ENCODE measurements at places on chromosomes 12 and 14.

DNA sequence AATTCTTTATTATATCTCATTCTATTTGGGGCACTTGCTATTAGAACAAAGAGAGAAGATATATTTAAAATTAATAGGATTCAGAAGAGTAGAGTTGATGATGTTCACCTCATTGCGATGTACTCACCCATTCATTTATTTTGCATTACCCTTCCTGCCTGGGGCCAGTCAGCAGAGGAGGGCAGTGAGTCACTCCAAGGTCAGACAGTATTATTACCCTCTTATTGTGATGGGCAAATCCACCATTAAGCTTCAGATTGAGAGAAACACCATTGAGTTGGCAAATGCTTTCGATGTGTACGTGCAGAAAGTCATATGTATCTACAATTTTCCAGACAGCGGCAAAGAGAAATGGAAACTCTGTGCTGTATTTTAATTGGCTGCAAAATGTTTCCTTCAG, 134.2 kb downstream of the BICD1 start:
- no peak for DNase-seq

DNA sequence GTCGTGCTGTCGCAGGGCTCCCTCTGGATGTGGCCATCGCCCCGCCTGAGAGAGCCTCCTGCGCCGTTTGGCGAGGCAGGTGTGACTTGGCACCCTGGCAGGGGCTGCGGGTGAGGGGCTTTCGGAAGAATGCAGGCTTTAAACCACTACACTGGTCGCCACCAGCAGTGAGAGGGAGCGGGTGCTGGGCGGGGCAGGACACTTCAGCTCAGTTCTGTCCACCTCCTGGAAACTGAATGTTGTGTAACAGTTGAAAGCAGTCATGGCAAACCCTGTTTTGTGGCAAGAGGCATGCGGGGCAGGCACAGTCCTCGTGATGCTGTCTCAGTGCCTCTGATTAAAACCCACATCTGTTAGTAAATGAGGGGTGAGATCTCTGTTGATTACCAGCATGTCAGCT, 55.9 kb downstream of the AACS start:
- no peak for DNase-seq

DNA sequence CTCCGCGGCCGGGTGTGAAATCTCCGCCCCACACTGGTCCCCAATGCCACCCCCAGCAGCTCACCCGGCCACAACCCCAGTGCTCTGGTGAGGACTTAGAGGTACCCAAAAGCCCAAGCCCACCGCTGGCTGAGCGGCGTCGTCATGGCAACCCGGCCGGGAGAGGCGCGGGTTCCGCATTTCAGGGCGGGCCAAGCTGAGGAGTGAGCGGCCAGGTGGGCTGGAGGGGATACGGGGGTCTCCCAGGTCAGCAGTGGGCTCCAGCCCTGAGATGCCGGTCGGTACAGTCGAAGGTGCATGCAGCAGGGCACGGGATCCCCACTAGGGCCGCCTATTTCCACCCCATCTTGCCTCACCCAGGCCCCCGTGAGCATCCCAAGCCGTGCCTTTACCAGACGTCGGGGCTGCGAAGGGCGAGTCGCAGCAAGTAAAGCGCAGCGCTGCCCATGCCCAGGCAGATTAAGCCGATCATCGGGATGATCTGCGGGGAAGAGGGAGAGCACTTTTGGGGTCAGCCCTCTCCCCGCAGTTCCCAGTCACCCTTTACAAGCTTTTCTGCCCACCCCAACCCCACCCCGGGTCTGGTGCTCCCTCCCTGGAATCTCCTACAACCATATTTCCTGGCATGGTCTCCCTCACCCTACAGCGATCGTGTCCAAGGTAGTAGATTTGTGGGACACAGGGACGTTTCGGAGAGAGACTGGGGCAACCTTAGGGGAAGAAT, 6.9 kb downstream of the SHMT2 start:
- DNase-seq: no peak

GRCh38 chr14:102221026-102221425, 81.3 kb downstream of the WDR20 start:
- no peak for DNase-seq

DNA sequence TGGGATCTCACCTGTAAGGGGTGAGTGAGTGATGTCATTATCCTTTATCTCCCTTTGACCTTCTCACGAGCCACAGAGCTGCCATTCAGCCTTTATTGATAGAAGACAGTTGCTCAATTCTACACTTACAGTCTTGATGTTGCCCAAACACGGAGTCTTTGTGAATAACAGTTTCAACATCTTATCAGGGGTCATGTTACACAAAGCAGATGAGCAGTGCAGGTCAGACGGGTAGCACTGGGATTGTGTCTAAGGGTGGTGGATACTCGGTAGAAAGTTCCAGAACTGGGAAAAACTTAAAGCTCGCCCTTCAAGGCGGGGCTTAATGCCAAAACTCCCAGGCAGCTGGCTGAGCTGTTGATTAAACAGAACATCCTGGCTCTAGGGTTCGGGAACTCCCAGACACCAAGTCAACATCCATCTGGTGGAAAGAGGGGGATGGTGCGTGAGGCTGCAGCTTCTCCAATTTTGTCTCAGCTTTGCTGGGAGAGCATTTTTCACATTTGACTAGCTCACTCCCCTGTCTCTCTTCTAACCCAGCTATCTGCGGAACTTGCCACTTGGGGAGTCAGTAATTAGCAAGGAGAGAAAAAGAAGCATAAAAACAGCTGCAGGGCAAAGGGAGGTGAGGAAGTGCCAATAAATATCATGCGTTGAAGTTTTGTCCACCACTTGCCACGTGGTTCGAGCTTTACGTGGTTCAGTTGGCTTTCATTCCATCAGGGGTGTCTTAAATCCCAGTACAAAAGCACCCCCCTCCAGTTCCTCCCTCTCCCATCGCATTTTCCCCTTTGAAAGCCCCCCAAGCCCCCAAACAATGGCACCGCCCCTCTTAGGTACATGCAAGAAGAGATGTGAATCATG, 31.0 kb downstream of the FOXN4 start:
- no peak for DNase-seq

- DNase-seq: no peak
These were observed 3.3 kb downstream of the ENO2 start for GRCh38 chr12:6917491-6918231.

DNA sequence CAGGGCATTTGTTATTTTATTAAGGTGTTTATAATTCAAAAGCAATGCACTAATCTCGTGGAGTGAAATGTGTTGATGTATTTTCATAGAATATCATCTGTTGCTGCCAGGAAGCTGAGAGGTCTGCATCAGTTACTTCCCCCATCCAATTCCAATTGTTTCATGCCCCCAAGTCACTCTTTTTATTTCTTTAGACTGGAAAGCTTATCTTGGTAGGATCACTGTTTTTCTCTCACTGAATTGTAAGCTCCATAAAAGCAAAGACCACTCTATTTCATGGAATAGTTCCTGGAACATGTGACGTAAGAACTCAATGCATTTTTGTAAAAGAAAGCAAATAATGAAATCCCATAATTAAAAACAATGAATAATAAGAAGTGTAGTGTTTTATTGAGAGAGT, 420.2 kb downstream of the TRHDE start:
- no peak for DNase-seq

DNA sequence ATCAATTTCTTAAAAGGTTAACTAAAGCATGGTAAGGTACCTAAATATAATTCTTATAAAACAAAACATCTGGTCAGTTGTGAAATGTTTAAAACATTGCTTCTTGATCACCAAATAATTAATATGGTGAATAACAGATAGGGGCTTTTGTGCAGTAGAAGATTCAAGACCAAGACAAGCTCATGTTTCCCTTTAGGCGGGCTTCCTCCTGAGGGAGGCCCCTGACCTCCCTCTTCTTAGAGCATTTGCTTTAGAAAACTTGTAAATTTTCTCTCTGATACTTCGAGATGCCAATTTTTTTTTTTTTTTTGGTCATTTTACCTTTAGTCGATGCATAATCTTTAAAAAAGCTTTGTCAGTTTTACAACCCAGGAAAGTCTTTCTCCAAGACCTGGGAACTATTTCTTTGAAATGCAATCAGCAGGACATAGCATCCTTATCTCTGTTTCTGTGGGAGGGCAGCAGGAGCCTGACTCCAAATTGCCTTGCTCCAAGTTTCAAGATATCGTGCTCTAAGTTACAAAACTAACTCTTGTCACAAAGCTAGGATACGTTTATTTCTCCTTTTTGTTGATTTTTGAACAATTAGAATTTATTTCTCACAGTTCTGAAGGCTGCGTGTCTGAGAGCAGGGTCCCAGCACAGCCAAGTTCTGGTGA, 66.6 kb upstream of the BICD1 start:
- DNase-seq: no peak

- DNase-seq: no peak
These were observed 1.8 kb downstream of the SH2B3 start for GRCh38 chr12:111407377-111408115.

DNA sequence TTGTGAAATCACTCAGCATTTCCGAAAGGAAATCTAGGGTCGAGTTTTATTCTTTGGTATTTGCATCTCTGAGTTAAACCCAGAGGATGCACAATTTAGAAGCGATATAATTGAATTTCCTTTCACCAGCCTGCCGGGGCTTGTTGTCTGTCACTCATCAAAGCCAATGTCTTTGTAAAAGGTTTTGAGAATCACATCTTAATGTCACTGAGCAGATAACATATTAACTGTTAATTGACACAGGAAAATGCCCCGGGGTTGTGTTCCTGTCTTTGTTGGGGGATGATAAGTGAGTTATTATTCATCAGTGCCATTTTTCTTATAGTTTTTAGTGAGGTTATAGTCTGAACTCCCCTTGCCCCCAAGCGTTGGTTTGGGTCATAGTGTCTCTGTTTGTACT, 73.4 kb downstream of the DUSP6 start:
- DNase-seq: no peak

GRCh38 chr12:130993759-130994670, 40.3 kb downstream of the ADGRD1 start:
- no peak for DNase-seq

- no peak for DNase-seq
These were observed 156.7 kb upstream of the RASSF8 start for GRCh38 chr12:25801734-25802133.

GRCh38 chr12:23043646-23044045, 418.7 kb downstream of the ETNK1 start:
- DNase-seq: no peak

DNA sequence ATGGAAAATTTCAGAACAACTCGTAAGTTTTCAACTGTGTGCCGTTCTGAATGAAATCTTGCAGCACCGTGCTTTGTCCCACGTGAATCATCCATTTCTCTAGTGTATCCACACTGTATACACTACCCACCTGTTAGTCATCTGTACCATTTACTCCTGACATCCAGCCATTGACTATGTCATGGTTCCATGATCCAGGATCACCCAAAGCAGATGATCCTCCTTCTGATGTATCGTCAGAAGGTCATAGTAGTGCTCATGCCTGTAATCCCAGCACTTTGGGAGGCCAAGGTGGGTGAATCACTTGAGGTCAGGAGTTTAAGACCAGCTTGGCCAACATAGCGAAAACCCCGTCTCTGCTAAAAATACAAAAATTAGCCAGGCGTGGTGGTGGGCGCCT, 122.9 kb downstream of the PPHLN1 start:
- DNase-seq: no peak

DNA sequence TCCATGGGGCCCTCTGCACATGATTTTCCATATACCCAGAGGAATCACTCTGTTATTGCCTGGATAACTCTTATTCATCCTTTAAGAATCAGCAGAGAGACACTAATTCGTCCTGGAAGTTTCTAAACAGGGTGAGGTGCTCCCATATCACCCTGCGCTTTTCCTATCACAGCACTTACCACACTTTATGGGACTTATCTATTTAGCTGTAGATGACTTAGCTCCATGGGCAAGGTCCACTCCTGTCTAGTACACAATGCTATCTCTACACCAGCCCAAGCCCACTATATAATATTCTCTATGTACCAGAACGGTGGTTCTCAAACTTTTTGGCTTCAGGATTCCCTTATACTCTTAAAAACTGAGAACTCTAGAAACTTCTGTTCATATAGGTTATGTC, 111.7 kb downstream of the EFCAB11 start:
- DNase-seq: no peak

- DNase-seq: no peak
These were observed 38.2 kb upstream of the TSPAN9 start for GRCh38 chr12:3038926-3039510.

DNA sequence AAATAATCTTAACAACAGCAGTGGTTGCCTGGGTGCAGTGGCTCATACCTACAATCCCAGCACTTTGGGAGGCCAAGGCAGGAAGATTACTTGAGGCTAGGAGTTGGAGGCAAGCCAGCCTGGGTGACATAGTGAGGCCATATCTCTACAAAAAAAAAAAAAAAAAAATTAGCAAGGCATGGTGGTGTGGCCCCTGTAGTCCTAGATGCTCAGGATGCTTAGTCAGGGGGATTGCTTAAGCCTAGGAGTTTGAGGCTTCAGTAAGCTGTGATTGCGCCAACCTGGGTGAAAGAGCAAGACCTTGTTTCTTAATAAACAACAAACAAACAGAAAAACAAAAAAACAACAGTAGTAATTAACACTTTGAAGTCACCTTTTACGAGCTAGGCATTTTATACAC, 642 bp upstream of the ACSM4 start:
- DNase-seq: no peak

DNA sequence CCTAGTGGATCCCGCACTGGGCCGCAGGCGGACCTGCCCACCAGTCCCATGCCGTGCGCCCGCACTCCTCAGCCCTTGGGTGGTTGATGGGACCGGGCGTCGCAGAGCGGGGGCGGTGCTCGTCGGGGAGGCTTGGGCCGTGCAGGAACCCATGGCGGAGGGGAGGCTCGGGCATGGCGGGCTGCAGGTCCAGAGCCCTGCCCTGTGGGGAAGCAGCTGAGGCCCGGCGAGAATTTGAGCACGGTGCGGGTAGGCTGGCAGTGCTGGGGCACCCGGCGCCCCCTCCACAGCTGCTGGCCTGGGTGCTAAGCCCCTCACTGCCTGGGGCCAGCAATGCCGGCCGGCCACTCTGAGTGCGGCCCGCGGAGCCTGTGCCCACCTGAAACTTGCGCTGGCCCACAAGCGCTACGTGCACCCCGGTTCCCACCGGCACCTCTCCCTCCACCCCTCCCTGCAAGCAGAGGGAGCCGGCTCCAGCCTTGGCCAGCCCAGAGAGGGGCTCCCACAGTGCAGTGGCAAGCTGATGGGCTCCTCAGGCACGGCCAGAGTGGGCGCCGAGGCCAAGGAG, 100.8 kb downstream of the PLEKHA5 start:
- DNase-seq: no peak

- DNase-seq: no peak
These were observed 452.1 kb downstream of the BCAT1 start for GRCh38 chr12:24496755-24497154.

Data from GM10248 (cell line).